ENCODE measurements at places on chromosomes 1 and 21.

GRCh38 chr1:100461222-100461621, 76.7 kb upstream of the GPR88 start:
- no peak for DNase-seq

DNA sequence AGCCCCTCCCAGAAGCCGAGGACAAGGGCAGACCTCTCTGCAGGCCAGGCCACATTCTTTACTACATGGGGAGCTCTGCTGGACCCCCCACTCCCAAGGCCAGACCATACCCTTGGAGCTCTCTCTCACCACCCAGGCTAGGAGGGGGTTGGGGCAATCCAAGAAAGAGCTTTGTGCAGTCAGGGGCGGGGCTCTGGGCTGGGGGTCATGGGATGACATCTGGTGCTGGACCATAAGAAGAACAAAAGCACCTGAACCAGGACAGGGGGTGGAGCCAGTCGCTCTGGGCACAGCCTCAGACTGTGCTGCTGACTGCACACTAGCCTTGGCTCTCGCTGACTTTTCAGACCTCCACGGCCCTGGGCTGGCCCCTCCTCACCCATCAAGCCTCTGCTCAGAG, 23.1 kb upstream of the AJAP1 start:
- no peak for DNase-seq

- DNase-seq = no peak
Measured at GRCh38 chr21:40337981-40338380, 470.7 kb downstream of the PCP4 start.

DNA sequence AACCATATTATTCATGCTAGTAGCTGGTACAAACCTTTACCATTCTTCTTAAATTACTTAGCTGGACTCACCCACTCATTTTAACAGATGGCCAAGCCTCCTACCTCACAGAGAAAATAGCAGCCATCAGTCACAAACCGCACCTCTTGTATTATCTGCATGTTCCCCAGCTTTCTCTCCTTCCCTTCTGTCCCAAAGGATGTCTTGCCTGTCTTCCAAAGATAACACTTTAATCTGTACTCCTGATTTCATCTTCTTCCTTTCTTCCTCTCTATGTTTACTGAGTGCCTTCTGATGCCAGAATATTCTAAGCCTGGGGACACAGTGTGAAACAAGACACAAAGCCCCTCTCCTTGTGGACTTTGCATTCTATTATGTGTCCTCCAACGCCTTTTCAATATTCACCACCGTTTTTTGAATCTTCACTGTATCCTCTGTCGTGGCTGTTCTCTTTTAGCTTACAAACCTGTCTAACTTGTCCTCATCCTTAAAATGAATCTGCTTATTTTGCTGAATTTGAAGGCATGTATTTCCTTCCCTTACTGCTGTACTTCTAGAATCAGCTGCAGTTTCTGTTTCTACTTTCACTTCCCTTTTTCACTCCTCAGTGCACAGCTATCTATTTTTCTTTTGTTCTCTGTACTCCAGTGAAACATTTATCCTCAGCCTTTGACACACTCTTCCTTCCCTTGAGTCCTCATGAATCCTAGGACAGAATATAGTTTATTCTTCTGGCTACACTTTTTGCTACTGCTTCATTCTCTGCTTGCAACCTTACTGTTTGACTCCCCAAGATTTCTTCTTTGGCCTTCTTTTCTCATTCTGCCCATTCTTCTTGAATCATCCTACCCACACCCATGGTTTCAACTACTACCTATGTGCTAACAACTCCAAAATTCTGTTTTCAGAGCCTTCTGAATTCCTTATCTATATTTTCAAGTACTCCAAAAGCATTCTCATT, 216.9 kb upstream of the SAMSN1 start:
- DNase-seq = no peak

GRCh38 chr1:22709891-22710700, 543 bp upstream of the EPHB2 start:
- DNase-seq = peak; percentile 18

DNA sequence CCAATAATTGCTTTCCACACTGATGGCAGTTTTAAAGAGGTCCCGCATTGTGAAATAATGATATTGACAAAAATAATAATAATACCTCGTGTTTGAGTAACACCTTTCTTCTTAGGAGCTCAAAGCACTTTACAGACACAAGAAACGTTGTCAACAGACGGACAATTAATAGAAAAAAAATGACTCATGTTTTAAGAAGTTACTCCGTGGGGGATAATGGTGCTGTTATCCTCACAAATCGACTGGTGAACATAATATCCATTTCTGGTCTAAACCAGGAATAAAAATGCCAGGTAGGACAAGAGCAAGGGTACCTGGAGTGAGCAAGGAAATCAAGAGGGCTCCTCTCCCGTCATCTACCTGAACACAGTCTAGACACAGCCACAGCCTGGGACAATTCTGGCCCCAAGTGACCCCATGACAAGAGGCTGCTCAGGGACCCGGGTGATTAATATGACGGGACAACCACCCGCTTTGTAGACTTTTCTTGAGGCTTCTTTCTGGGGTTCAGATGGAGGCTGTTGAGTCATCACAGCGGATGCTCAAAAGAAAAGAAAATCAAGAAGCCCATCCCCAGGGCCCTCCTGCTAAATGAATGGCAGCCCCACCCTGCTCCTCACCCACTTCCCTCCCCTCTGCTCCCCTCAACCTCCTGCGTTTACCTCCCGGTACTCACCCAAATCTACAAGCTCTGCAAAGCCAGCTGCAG, 146.2 kb upstream of the IRF2BP2 start:
- DNase-seq = no peak

GRCh38 chr1:172427191-172427590, 6.7 kb downstream of the C1orf105 start:
- DNase-seq = no peak

DNA sequence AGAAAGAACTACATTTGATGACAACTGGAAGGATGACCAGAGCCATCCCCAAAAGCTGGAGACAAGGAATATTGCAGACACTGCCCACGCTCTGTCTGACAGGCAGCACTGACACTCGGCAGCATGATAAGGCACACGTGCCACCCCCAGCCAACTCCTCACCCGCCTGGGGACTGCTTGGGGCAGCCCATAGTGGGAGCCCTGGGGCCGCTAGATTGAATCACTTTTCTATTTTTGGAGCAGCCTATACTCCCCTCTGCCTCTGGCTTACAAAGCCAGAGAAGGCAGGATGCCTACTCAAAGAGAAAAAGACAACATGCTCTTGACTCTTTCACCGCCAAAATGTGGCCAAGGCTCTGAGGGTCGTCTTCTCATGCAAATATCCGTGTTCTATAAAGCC, 1.3 kb downstream of the SMG5 start:
- DNase-seq = no peak

DNA sequence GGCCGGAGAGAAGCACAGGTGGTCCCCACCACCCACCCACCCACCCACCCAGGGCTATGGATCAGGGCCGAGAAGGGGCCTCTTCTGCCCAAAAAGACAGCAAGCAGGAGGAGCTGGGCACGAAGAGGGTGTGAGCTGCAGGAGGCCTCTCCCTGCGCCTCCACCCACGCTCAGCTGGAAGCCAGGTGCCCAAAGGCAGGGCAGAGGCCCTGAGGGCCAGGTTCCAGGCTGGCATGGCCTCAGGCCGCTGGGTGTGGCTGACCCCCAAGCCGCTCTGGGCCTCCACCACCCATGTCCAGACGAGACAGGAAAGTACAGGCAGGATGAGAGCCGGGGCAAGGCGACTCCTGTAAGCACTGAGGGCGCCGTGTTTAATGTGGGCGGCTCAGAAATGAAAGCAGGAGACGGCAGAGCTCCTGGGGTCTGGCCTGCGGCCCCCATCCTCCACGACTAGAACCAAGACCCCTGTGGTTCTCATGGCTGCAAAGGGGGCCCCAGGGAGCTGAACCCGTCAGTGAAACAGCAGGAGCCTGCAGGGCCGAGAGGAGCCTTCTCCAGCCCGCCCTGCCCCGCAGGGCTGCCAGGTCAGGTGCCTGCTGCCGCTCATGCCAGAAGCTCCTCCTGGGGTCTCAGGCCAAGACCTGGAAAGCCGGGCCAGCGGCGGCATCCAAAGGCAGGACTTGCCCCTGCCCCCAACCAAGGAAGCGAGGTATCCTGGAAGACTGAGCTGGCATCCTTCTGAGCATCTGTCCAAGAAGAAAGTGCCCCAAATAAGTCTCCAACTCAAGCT, 56.0 kb downstream of the MEGF6 start:
- no peak for DNase-seq

- DNase-seq = no peak
Measured at GRCh38 chr21:44854664-44855446, 18.6 kb downstream of the PTTG1IP start.

- DNase-seq = no peak
Measured at GRCh38 chr21:42453224-42453985, 42.6 kb downstream of the RSPH1 start.

GRCh38 chr1:14106126-14106525, 406.1 kb downstream of the PRDM2 start:
- no peak for DNase-seq

DNA sequence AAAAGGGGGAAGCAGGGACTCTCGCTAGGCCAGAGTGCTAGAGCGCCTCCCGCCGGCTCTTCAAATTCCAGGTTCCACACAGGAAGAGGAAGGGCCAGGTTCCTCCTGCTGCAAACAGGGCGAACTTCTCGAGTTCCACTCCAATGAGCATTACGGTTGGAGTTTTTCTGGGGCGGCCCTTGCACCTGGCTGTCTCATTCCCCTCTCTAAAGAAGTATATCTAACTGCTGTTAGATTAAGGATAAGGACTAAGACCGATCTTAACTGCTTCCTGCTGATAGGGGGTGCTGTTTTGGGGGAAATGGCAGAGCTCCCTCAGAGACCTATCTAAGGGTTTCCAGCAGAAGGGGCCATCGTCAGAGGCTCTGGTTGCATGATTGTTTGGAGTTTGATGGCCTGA, 138.0 kb downstream of the RABGAP1L start:
- DNase-seq = no peak

GRCh38 chr1:245810789-245811337, 656.1 kb downstream of the KIF26B start:
- no peak for DNase-seq

GRCh38 chr1:8584316-8584715, 233.1 kb downstream of the RERE start:
- DNase-seq = no peak

DNA sequence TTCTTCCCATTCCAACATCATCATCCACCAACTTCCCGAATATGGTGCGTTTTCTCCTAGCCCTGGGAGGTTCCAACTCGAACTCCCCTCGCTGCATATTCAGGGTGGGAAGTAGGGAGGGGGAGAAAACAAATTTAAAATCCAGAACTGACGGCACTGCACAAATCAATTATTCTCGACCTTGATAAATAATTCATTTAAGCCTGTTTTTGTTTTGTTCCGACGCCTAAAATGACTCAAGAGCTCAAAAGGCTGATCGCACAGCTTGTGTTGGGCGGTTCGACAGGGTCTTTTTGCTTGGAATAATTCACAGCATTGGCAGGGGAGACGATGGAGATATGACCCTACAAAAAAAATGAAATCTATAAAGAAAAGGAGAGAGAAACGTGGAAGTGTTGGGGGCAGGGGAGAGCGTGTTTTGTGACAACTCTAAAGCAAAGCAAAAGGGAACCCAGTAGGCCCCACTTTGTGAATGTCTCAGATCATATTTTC, 3.1 kb upstream of the BARHL2 start:
- DNase-seq = no peak

DNA sequence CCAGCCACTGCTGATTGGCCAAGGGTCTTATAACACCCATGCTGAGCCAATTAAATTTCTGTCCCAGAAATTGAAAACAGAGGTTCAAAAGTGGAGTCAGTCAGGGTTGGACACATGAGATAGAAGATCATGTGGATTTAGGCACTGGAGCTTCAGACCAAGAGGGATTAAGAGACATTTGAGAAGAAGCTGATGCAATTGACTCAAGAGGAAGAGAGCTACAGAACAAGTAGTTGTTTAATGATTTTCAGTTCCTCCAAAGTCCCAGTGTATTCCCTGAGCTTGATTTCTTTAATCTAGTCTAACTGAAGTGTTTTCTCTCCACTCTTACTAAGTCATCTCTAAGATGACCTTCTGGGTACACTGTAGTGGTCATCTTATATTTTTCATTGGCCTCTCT, 227.1 kb downstream of the DUSP10 start:
- no peak for DNase-seq

- no peak for DNase-seq
Measured at GRCh38 chr1:226417350-226417749, 9.5 kb upstream of the PARP1 start.

DNA sequence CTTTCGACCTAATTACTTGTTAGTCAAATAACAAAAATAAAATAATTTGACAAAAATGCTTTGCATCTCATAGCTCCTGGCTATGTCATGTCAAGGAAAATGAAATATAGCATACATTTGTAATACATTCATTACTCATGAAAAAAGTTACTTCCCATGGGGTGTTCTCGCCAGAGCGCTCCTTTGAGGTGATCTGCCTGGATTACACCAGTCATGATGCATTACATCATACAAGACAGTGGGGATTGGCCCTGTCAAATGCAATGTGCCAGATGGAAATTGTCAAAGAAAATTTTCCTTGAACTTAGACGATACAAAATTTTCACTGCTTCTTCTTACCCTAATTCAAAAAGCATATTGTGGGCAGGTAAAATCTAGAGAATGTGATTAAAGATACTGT, 215.6 kb upstream of the B3GALT2 start:
- DNase-seq = no peak

GRCh38 chr1:63268876-63269275, 53.5 kb upstream of the FOXD3 start:
- no peak for DNase-seq

- DNase-seq = no peak
Measured at GRCh38 chr1:244097523-244098405, 46.7 kb downstream of the ZBTB18 start.

GRCh38 chr1:225919906-225920305, 4.1 kb downstream of the PYCR2 start:
- DNase-seq = no peak

DNA sequence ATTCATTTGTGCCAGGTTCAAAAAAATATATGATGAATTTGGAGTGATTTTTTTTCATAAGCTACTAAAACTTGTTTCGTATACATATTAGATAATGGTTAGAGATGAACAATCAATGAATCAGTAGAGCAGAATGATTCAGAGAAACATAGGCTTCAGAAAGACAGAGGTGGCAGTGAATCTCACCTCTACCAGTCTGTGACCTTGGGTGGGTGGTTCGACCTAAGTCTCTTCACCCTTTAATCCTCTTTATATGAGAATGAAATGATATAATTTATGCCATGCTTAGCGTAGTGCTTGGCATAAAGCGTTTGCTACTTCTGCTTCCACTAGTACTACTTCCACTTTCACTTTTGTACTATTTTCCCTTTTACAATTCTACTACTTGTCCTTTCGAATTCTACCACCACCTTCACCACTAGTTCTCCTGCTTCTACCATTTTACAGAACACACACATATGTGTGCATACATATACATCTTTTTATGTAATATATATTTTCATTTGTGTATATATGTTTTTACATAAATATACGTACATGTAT, 45.1 kb downstream of the FYB2 start:
- no peak for DNase-seq

GRCh38 chr1:6512908-6513280, 21.4 kb upstream of the PLEKHG5 start:
- DNase-seq = no peak

- DNase-seq = peak; percentile 57
Measured at GRCh38 chr1:40316595-40317393, at the start of gene COL9A2. Gene COL9A2 (minus strand): TSS chr1:40317286. CDS start chr1:40317197, 89 bp downstream.
